Activated CD4-positive, alpha-beta T cell treated with anti-CD3 and anti-CD28 coated beads for 24 hours (primary cell): ENCODE measurements at places on chromosomes 13 and 19.
A peak's percentile ranks its signal among the peaks of the same experiment; 100 is the strongest.

DNA sequence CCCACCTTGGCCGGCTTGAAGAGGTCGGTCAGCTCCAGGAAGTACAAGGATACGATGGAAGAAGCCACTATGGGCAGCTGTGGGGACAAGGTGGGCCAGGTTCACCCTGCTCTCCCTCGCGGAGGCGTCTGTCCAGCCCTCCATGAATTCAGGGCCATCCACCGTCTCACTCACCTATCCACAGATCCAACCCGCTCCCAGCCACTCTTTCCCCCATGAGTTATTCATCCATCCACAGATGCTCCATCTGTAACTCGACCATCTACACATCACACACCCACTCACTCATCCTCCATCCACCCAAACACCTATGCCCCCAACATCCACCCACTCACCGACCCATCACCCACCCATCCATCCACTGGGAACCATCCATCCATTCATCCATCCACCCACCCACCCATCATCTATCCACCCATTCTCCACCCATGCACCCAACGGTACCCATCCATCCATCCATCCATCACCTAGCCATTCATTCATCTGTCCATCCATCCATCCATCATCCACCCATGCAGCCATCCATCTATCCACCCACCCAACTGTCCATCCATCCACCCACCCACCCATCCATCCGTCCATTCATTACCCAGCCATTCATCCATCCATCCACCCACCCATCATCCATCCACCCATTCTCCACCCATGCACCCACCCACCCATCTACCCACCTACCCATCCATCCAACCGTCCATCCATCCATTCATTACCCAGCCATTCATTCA is 5.8 kb downstream of the PLPPR3 start:
- DNase-seq = no peak

DNA sequence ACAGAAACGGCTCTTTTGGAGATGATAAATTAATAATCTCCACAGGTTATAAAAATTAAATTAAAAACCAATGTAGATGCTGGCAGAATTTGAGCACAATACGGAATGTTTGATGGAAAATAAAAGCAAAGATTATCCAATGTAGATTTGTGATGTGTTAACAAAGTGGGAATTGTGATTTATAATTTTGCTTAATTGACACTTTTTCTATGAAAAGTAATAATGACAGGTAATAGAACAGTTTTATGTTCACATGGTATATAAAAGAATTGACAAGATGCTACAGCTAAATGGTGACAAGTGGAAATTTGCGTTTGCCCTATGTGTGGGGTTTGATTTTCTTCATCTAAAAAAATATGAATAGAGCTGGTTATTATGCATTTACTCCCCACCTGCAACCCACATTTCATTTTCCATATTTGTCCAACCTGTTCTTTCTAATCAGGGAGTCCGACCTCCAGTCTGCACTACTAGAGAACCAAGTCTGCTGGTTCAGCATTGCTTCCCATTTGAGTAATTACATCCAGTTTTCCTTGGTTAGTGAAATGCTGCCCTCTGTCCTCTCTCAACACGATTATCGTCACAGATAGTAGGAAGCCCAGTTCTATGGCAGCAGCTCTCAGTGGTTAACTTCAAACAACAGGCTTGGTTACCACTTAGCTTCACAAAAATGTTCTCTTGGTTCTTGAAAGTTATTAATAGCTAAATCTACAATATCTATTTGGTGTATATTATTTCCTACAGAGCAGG is 61.4 kb upstream of the SLITRK1 start:
- DNase-seq = no peak

- no peak for DNase-seq
Observed at GRCh38 chr13:67139551-67139950, 90.6 kb downstream of the PCDH9 start.

- DNase-seq = no peak
Observed at GRCh38 chr13:77714119-77714755, 16.8 kb downstream of the SLAIN1 start.

DNA sequence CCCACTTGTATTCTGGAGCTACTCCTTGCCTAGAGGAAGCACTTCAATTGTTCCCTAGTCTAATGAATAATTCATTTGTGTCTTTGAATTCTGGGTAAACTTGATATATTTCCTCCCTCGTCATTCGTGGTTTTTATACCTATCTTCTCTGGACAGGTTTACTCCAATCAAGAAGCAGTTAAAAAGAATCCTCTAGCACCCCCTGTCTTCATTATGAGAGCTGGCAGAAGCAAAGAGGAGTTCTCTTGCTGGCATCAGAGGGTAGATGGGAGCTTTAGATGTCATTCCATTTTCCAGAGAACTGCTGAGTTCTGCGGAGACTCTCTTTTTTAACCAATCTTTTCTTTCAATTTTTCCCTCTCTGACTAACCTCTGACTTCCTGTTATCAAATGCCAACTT is 627.7 kb downstream of the FGF9 start:
- no peak for DNase-seq

DNA sequence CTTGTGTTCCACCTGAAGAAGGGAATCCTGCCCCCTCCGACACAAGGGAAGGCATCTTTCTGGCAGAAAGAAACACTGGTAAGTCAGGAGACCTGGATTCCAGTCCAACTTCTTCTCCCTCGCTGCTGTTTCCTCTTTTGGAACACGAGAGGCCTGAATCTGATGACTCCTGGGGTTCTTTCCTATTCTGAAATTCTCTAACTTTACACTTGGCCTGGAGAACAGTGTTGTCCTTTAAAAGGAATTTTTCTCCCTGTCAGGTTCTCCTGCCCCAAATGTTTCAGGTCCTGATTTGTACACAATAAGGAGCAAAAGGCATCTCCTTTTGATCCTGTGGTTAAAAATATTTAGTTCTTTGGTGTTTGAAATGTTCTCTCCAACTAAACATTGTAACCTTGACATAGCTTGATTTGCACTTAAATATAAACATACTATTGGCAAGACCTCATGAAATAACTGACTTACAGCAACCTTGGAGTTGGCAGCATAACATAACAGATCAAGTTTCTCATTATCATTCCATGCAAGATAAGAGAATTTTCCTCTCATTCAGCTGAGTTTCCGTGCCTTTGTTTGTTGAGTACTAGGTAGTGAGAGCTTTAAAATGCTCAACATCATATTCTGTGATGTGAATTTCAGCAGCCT is 244.8 kb downstream of the COG6 start:
- DNase-seq = no peak

DNA sequence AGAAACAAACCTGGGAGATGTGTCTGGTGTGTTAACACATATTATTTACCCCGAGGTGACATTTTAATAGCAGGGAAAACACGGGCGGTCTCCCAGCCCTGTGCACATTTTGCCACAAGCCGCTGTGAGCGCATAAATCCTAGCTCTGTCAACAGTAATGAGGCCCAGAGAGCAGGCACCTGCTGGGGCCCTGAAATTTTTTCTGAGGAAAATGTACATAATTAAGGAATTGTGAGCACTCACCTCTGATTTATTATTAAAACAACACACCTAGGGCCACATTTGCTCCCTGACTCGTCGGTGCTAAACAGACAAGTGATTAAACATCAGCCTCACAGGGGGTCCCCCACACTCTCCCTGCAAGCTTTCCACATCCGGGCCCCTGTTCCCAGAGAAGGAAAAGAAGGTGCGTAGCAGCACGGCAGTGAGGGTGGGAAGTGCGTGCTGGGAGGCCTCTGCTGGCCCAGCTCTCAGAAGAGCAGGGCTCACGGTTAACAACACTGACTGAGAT is 616.3 kb downstream of the UQCRFS1 start:
- DNase-seq = no peak

GRCh38 chr13:46520166-46520565 is 32.8 kb upstream of the LRCH1 start:
- DNase-seq = no peak

DNA sequence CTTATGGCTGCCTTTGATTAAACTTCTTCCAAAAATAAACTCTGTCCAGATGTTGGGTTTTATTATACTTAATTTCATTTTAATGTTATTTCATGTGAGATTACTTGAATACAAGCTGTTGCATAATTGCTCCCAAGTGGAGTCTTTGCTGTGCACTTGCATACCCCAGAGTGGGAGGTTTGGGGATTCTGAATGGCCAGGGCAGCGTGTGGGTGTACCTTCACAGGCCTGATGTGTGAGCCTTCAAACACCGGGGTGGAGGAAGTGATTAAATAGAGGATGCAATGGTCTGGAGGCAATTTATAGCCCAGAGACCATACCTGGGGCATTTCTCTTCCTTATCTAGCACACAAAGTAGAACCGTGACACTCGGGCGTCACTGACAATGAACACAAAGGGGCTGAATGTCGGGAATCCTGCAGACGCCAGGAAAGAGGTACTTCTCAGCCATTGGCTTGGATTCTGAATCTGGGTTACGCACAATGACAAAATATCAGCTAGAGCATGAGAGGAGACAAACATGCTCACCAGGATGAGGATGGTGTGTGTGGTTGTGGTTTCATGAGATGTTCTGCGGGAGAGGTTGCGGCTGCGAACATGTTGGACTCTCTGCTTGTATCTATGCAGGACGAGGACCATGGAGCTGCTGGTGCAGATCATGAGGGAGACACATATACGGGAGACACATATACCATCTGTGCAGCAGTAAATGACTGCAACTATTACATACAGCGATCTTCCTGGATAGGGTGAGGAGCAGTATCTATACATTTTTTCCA is 7.1 kb upstream of the LILRA5 start:
- DNase-seq = no peak

- peak; percentile 88 for DNase-seq
Observed at GRCh38 chr13:49690995-49691784, at the start of gene EBPL. TSS of gene EBPL (minus strand) at chr13:49691486. CDS start at chr13:49691424, 62 bp downstream.

DNA sequence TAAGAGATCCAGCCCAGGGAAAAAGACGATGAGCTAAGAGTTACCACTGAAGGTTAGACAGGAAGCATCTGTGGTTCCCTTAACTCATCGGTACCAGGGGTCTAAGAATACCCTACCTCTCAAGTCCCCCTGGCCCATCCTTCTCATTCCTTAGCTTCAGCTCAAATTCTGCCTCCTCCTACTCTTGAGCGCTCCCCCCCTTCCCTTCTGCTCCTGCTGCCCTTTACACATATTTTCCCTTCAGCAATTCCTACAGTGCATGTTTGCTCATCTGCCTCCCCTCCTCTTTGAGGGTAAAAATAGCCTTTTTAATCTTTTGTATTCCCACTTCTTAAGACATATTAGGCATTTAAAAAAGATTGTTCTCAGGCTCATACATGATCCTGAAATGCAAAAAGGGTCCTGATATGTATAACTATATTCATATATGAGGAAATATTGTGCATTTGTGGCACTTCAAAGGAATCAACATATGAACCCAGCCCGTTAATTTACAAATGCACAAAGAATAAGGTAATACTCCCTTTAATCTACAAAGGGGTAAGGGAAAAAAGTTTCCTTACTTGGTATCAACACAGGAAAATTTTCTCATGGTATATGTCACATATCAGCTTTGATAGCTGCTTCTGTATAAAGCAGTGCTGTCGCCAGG is 33.1 kb downstream of the LNX2 start:
- no peak for DNase-seq

DNA sequence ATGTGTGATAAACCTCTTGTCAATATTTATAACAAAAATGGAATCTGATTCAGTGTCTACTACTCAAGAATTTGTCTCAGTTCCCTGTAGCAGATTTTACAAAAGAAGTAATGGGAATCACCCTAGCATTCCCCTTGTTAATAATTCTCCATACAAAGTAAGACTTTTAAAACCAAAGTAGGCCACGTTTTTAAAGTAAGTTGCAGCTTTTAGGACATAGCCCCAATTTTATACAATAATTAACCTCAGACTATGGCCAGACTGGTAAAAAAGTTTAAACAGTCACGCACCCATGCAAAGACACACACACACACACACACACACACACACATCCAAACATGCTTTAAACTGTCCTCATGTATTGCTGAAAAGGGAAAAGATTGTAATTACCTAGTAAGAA is 589.9 kb downstream of the PCDH9 start:
- no peak for DNase-seq

DNA sequence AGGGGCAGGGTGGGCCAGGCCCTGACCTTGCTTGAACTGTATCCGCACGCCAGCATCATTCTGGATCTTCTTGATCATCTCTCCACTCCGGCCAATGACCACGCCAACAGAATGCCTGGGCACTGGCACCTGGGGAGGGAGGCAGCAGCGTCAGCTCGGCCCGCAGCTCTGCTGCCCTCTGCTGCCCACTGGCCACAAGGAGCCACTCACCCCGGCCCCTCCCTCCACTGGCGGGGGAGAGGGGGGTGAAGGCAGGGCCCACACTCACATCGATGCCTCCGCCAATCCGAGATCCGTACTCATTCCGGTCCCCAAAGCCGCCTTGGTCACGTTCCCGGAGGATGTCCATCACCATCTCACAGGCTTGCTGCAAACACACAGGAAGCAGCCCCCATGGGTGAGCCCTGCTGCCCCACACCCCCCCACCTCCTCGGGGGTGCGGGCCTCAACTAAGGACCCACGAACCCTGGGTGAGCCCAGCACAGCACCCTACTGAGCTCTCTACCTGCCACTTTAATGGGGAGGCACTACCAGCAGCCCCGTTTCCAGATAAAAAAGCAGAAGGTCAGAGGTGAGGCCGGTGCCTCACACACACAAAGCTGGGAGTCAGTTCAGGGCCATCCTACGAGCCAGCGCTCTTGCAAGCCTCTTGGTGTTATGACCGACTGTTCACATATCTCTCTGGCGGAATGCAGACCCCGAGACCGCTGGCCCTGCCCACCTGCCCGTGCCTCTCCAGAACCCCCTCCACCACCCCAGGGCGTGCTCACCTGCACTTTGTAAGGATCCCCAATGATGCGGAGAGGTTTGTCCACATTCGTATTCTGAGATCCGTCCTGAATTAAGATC is 6.7 kb downstream of the KHSRP start:
- no peak for DNase-seq

- no peak for DNase-seq
Observed at GRCh38 chr19:18650468-18651041, 13.7 kb downstream of the KLHL26 start.

GRCh38 chr13:21208652-21209154 is 32.2 kb downstream of the MRPL57 start:
- DNase-seq = no peak

GRCh38 chr19:32570081-32570785 is 10.8 kb upstream of the PDCD5 start:
- peak; percentile 19 for DNase-seq

DNA sequence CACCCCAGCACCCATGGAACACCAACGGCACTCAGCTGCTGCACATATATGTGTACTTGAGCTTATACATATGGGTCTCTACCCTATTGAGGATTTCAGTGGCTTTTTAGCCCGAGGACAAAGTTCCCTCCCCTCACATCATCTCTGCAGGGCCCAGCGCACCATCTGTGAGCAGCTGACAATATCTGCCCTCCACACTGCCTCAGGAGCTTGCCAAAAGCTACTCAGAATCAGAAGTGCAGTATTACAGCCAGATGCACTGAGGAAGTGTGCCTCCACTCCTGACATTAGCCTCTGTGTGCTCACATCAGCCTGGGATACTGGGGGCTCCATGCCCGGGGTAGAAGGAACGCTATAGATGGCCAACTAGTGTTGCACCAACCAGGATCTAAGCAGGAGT is 903.9 kb downstream of the UQCRFS1 start:
- DNase-seq = no peak

DNA sequence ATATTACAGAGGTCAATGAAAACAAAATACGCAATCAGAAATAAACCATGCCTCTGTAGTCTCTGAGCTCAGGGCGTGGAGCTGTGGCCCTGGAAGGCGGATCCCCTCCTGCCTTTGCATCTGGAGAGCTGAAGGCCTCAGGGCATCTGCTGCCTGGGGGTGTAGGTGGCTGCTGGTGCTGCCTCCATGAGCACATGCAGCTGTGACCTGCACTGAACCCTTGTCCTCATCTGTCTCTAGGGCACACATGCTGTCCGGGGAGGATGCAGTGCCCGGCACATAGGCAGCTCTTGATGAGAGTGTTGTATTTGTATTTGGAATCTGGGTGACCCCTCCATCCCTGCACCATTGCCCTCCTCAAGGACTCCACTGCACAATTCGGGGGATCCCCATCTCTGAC is 185.7 kb downstream of the TEX29 start:
- no peak for DNase-seq
